ENCODE measurements at places on chromosomes 1 and 21.

DNA sequence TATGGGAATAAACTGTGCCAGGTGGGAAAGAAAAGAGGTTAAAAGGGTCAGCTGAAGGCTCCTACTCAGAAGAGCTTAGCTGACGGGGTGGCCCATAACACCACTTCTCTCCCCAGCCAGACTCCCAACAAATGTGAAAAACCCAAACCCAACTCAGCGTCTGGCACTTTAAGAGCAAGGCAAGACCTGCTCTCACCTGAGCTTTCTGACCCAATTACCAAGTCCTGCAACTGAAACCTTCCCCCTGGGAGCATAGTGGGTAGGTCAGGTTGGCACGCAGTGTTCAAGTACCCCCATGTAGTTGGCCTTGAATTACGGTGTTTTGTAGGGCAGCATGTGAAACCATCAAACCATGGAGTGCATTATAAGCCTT, 3.2 kb downstream of the IRF6 start:
- no peak for DNase-seq

DNA sequence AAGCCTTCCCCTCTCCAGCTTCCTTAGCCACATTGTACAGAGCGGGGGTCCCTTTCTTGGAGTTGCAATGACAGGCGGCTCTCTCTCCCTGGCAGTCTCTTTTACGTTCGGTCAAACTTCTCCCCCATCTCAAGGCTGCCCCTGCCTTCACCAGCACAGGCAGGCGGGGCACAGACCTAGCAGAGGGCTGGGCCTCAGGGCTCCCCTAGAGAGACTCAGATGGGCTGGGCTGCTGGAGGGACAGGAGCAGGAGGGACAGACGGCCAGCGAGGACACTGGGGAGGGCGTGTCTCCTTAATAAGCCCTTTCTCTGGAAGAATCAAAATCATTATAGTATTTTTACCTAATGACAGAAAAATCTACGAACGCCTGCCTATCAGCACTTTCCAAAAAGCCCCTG, 79.6 kb downstream of the CASZ1 start:
- no peak for DNase-seq

GRCh38 chr1:160925652-160926244, 28.9 kb downstream of the ITLN2 start:
- peak; percentile 14 for DNase-seq

- no peak for DNase-seq
Measured at GRCh38 chr1:26401891-26402290, 8.7 kb upstream of the LIN28A start.

- no peak for DNase-seq
Measured at GRCh38 chr1:90134175-90134955, 139.5 kb downstream of the ZNF326 start.

DNA sequence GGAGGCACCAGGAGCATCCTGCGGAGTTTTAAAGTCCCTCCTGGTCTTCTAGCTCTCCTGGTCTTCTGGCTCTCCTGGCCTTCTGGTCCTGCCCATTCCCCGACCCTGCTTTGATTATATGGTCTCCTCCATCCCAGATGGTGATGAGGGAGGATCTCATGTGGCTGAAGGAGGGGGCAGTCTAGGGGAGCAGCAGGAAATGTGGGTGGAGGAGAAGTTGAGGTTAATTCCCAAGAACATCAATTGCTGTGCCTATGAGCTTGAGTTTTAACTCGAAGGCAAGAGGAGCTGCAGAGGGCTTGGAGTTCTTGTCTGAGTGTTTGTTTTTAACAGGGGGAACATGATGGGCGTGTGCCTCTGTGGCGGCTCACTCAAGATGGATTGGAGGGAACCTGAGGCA, 408.8 kb downstream of the MATN1 start:
- DNase-seq, result no peak

- DNase-seq, result no peak
Measured at GRCh38 chr1:205715628-205716027, 34.4 kb downstream of the NUCKS1 start.

GRCh38 chr1:197249324-197249723, 18.7 kb upstream of the CRB1 start:
- DNase-seq, result no peak

GRCh38 chr1:240151136-240151735, 59.6 kb downstream of the FMN2 start:
- no peak for DNase-seq

DNA sequence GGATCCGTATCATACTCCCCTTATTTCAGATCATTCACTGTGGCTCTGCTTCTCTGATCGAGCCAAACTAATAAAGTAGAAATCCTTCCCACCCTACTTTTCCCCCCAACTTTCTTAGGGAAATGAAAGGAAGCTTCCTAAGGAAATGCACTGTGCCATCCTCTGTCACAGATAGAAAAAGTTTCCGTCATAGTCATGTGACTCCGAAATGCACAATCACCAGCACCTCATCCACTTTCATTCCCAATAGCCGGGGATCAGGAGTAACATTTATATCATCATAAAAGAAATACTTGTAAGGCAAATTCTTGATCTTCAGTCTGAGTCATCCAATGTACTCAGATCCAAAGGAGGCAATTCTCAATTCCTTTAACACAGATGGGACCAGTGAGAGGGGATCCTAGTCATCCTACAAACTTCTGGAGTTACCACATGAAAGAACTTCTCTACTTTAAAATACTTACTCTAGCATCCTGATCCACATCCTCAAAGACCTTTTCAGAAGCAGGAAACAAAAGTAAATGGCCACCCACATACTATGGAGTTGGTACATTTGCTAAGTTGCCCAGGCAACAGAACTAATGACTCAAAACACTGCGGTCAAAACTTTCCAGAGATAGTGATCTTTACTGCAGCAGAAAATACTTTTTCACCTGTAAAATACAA, 97.8 kb upstream of the ZC3H11B start:
- DNase-seq, result peak; percentile 49

- DNase-seq, result peak; percentile 17
Measured at GRCh38 chr1:9529190-9529589, 10.1 kb upstream of the SLC25A33 start.

GRCh38 chr1:46011121-46011695, 121.2 kb downstream of the PIK3R3 start:
- DNase-seq, result no peak

DNA sequence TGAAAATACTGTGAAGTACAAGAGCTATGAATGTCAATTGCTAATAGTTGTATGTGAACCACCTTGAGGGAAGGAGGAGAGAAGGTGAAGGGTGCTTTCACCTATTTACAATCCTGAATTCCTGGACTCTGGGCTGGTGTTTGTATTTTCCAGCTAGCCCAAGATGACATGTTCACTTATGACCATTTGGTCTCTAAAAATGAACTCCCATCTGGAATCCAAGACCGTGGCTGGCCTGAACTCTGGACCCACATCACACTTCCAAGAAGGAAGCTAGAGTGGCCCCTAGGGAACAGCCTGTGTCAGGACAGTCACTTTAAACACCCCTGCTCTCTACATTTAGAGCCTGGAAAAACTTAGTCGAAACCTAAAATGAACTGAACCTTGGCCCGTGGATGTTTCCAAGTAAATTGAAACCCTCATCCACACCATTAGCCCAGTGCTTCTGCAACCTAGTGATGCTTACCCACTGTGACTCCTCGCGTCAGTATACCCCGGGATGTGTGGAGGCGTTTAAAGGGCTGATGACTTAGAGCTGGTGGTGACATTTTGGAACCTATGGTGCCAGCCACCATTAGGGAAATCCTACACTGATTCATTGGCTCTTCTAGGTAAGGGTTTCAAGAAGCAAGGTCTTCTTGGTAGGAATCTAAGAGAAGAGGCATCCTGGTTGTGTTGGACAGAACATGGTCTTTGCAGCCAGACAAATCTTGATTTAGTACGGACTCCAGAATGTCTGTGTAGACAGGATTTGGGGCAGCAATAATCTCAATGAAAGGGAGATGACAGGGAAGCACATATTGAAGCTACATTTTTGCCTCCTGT, 171.5 kb upstream of the IRF2BP2 start:
- no peak for DNase-seq

DNA sequence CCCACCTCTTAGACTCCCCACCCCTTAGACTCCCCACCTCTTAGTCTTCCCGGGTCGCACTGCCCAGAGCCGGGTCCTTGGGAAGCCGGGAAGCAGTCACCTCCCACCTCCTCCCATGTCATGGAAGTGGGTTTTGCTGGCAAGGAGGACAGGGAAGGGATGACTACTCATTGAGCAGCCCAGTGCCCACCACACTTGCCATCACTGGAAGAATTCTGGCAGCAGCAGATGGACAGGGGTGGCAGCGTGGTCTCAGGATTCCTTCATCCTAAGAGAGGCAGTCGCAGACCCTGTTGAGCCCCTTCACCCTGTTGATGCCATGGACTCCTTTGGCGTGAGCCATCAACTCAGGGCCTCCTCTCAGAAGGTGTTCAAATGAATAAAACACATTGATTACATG, 140.8 kb downstream of the PGBD5 start:
- no peak for DNase-seq

DNA sequence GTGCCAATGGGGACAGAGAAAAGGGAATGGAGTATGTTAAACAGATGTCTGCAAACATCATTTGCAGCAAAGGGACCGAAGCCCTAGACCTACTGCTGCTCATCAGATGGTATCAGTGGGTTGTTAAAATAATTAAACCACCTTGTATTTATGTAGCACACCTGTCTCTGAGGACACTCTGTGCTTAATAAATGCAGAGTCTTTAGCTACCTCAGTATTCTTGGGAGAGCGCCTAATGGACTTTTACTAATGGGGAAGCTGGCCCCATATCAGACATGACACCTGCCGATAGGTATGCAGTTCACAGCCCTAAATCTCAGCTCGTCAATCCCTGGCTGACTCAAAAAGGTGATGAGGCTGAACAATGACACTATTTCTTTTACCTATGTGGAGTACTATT, 54.4 kb downstream of the SYT6 start:
- no peak for DNase-seq

DNA sequence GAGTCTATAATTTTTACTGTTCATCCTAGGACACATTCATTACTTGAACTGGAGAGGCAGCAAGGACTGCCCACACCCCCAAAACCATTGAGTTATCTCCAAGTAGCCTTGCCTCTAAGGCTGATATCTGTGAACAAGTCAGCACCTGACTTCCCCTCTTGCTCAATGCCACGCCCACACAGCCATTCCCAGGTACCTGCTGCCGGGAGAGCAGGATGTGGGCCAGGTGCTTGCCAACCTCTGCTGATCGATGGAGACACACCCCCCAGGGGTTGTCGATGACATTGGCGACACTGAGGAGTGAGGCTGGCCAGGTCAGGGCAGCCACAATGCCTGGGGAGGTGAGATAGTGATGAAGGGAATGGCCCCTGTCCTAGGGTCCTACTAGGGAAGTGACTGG, 60.1 kb downstream of the TMCO4 start:
- DNase-seq, result no peak

GRCh38 chr1:241330619-241331327, 26.2 kb downstream of the RGS7 start:
- no peak for DNase-seq

DNA sequence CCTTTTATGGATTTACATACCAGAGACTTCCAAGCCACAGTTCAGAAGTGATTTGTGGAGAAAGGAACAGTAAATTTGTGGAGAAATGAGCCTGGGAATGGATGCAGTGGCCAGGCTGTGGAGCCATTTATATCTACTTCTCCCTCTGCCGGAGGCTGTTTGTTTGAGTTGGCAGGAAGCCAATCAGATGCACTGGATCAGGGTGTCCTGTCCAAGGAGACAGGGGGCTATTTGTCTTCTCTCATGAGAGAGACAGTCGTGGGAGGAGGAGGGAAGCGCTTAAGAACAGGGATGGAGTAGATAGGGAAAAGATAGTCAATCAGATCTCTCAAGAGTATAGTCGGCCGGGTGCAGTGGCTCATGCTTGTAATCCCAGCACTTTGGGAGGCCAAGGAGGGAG, 2.8 kb upstream of the HAPLN2 start:
- peak; percentile 60 for DNase-seq

GRCh38 chr1:117077267-117077666, 17.1 kb downstream of the TTF2 start:
- DNase-seq, result peak; percentile 94

DNA sequence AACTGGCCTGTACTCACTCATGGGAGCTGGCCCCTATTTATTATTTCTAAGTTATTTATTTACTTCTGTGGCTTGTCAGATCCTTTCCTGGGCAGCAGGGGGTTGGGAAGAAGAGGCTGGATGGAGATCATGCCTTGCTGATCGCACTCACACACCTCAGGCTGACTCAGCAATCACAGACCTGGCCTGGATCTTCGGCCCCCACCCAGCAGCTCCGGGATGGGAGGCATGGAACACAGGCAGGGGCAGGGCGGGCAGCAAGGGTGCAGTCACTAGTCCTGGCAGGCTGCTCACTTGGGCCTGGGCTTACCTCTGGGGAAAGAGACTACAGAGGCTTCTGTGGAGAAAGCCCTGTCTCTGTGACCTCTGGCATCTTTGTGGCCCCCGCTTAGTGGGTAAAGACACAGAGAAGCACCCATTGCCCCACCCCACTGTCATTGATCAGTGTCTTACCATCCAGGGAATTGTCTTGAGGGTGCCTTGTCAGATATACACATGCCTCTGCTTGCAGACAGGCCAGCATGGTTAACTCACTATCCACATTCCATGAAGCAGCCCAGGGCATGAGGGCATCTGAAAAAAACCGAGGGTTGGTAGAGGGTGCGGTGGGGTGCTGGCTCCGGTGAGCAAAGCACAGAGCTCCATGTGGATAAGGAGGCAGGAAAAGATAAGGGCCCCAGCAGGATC, 3.7 kb downstream of the ARTN start:
- no peak for DNase-seq

DNA sequence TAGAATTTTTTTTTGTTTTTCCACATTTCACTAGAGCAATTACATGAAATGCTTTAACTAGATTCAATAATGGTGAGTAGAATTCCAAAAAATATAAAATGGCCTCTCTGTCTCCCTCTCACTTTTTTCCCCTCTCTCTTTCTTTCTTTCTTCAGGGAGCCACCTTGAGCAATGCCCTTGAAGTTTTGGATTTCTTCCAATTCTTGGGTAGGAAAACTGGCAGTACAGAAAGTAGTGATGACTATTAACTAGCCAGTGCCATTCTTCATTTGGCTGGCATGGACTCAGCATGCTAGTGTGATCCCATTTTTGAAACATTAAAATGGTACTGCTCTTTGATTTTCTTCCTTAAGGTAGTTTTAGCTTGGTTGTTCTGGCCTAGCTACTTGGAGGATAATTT, 4.5 kb upstream of the FNBP1L start:
- no peak for DNase-seq

- peak; percentile 88 for DNase-seq
Measured at GRCh38 chr1:200488375-200489165, 78.7 kb upstream of the ZNF281 start.

GRCh38 chr1:47230692-47231300, 1.2 kb downstream of the TAL1 start:
- DNase-seq, result no peak

DNA sequence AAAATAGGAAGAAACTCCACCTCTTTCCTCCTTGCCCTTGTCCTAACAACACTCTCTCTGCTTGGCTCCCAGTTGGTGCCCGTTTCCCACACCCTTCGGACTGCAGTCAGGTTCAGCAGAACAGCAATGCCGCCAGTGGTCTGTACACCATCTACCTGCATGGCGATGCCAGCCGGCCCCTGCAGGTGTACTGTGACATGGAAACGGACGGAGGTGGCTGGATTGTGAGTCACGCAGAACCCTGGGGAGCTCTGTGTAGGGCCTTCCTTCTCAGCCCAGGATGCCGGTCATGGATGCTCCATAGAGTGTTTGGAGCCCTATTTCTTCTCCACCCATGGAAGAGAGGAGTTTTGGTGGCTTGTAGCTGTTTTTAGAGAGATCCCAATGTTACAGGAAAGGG, 60.9 kb downstream of the TNN start:
- DNase-seq, result no peak
